ENCODE measurements at places on chromosomes 5 and 9. TPM values are rescaled to one million over a fixed set of nuclear protein-coding genes. Genes with fewer than 3 reads are reported as not detected.

Gene FOXD4
- total RNA-seq: 1.0 TPM

Gene MYMK
- not detected for total RNA-seq

Gene OCLN
- 0.29 TPM for total RNA-seq

Gene EIF4EBP3
- total RNA-seq: 7.7 TPM

Gene FAM78A
- total RNA-seq: 105 TPM

Gene TOR2A
- 28.3 TPM for total RNA-seq

Gene BARX1
- not detected for total RNA-seq

Data from K562 (cell line).